ENCODE measurements at places on chromosomes 2 and 18.

DNA sequence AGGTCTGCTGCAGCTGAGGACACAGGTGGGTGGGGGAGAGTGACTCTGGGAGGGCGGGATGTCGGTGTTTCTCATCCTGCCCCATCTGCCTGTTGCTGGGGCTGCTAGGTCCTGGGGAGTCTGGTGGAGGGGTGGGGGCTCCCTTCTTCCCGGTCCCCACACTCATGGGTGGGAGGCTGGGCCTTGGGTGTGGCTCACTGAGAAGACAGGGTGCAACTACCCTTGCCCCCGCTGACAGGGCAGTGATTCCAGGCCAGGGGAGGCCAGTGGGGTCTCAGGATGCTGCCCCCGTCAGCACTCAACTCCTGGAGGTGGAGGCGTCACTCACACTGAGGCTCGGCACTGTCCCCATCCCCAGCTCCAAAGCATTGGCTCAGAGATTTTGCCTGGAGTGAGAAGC lies 7.7 kb upstream of the NFATC1 start:
- no peak for DNase-seq

DNA sequence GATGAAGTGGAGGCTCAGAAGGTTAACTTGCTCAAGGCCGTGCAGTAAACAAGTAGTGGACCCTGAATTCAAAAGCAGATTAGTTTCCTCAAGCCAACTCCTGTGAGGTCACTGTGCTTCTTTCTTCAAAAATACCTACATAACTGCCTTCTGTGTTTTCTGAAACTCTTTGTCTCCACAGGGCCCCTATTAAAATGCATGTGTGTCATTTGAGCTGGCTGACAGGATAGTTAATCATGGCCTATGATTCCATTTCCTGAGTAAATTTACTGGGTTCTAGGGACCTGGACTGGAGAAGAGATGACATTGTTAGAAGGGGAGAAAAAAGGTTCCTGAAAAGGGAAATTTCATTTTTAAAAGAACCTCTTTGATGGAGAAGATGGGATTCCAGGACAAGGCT lies 12.9 kb upstream of the DTNA start:
- no peak for DNase-seq

DNA sequence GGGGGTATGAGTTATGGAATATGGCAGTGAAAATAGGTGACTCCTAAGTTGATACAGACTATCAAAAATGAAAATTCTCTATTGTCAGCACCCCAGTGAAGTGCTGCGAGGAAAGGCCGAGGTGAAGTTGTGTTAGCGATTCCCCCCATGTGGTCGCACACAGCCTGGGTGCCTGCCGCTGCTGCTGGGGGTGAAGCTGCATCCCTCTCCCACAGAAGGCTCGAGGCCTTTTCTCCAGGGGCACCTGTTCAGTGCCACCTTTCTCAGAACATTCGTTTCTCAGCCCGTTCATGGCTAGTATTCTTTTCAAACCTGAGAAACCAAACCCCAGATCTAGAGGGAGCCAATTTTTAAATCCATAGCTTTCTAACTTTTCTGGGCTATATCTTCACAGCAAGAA lies 23.8 kb downstream of the HK2 start:
- DNase-seq, result no peak

- peak; percentile 58 for DNase-seq
Measured at GRCh38 chr2:65300761-65301711, 73.4 kb downstream of the ACTR2 start.

DNA sequence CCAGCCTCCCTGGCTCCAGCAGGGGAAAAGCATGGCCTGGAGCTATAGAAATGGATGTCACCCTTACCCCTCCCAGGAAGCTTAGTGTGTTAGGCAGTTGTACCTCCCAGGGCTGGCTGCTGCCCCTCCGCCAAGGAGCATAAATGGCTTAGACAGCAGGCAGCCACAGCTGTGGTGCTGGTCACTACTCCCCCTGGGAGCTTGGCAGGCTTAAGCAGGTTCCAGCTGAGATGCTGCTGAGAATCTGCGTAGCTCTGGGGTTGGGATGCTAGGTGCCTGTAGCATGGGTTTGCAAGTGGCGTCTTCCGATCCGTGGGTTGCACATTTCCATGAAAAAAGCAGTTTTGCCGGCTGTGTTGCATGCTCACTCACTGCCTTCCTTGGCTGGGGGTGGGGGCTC lies 369.7 kb downstream of the CTNNA2 start:
- DNase-seq, result no peak

- DNase-seq, result no peak
Measured at GRCh38 chr2:12141618-12142258, 395.3 kb downstream of the LPIN1 start.

DNA sequence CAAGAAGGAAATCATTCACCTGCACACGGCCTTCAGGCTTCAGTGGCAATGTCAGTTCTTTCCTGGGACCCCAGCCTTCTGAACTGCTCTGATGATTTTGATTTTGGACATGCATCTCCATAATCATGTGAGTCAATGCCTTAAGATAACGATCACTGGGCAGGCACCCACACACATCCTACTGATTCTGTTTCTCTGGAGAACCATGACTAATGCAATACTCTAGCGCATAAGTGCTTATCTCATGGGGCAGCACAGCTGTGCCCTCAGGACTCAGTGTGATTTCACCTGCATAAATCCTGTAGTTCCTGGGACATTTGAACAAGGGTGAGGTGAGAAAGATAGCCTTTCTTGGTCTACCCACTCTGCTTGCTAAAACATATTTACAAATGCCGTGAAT lies 144.6 kb downstream of the AKAIN1 start:
- DNase-seq, result no peak

DNA sequence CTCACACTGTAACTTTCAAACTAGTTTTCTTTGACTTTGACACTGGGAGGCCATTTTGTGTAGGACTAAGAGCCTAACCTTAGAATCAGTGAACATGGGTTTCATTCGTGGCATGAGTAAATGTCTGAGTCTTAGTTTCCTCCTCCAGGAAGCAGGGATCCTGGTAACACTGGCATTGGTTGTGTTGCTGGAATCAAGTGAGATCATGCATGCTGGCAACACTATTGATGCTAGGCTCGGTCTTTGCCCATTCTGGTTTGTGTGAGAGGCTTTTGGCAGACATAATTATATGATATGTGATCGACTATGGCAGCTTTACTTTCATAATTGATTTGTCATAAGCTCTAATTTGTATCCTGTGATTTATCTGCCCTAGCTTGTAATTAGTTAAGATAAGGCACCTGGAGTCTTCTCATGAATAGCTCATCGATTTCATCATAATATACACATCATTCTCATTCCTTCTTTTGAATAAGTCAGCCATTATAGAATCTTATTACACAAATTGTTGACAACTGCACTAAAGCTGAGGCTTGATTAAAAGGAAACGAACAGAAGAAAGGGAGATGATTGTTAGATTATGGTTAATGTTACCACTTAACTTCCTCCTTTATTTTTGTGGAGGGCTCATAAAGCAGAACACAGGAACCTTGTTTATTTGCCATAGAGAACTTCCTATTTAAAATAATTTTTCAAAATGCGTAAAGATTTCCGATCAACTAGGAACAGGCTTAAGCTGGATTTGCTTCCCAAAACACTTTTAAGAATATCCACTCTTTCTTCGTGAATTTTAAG lies 12.6 kb downstream of the PPP1R1C start:
- DNase-seq, result no peak

DNA sequence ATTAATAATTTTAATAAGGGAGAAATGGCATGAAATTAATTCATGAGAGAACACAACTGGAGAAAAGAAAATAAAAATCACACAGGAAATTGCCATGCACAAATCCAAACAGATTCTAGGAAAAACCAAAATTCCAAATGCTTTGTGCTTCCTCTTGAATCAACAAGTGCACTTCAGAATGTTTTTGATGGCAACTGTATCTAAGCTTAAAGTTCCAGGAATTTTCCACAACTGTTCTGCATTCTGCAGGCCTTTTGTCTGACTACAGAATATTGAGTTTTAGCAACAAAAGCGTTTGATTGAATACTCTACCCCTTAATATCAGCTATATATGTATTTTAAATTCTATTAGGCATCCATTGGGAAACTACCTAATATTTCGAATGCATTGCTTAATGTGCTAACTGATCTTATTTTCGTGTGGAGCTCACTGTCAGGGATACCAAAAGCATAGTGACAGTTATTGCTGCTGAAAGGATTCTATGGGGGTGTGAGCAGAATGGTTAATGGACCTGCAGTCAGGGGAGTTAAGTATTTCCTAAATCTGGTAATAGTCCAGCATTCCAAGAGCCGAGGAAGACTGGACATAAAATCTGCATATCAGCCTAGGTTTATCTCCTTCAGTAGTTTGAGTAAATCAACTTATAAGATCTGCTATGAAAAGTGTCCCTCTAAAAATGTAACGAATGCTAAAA lies 482.7 kb upstream of the POU3F3 start:
- no peak for DNase-seq

- DNase-seq, result no peak
Measured at GRCh38 chr2:54083021-54083420, 32.4 kb upstream of the ACYP2 start.

- DNase-seq, result no peak
Measured at GRCh38 chr2:234373481-234374149, 123.3 kb downstream of the ARL4C start.

DNA sequence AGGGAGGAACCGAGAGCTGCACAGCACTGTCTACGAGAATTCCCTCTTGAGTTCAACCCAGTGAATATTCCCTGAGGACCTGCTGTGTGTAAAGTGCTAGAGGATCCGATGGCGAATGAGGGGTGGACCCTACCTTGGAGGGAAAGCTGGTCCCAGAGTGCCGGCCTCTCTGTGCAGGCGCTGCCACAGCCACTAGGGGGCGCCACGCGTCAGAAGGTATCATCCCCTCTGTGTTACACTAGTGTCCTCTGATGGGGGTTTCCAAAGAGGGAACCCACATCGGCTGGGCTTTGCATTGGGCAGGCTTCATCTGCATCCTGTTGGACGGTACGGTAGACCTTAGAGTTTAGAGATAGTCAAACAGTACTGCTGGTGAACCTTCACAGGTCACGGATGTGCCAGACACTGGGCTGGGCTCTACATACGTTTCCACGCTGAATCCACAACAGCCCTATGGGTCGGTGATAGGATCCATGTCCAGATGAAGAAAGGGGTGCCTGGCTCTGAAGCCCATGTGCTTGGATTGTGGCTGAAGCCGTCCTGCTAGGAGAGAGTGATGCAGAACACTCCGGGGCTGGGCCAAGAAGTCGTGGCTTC lies 39.0 kb downstream of the COA5 start:
- DNase-seq, result peak; percentile 58

- no peak for DNase-seq
Measured at GRCh38 chr18:54815086-54815485, 13.2 kb upstream of the RAB27B start.

GRCh38 chr2:209619782-209620181 lies 151.8 kb upstream of the UNC80 start:
- no peak for DNase-seq

DNA sequence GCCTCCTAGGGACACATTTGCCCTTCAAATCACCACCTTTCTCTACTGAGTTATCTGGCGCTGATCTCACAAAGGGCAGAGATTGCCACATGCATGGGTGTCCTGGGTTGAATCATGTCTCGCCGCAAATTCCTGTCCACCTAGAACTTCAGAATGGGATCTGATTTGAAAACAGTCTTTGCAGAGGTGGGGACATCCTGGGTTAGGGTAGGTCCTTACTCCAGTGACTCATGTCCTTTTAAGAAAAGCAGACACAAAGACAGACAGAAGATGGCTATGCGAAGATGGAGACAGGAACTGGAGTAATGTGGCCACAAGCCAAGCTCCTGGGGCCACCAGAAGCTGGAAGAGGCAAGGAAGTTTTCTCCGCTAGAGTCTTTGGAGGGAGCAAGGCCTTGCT lies 197.4 kb upstream of the SMIM21 start:
- DNase-seq, result no peak

- DNase-seq, result no peak
Measured at GRCh38 chr18:22320155-22320554, 97.6 kb downstream of the CTAGE1 start.

GRCh38 chr2:73836141-73836943 lies 7.6 kb downstream of the STAMBP start:
- no peak for DNase-seq

DNA sequence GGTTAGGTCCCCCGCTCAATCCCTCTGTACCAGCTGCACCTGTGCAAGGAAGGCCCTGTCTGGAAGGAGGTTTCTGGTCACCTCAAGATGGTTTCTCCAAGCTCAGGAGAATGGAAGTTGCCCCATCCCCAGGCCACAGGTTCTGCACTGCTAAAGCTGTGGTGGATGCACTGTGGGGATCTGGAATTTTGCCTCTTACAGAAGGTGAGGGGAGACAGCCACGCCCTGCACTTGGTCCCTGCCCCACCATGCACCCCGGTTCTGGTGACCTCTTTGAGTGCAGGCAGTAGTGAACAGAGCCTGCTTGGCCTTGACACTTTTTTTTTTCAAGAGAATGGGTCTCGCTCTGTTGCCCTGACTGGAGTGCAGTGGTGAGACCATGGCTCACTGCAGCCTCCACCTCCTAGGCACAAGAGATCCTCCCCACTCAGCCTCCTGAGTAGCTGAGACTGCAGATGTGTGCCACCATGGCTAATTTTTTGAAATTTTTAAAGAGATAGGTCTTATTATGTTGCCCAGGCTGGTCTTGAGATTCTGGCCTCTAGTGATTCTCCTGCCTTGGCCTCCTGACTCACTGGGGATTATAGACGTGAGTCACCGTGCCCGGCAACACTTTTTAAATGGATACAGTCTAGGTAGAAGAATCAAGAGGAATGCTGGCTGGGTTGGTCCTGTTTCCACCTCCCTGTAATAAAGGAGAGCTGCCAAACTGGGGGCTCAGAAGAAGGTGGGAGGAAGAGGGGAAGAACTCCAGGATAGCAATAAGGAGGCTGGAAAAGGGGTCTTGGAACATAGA lies 5.8 kb upstream of the NT5DC4 start:
- DNase-seq, result no peak

GRCh38 chr18:24465486-24465885 lies 5.0 kb downstream of the HRH4 start:
- DNase-seq, result no peak
